ENCODE measurements at places on chromosomes 6 and 20.
A peak's percentile ranks its signal among the peaks of the same experiment; 100 is the strongest.

DNA sequence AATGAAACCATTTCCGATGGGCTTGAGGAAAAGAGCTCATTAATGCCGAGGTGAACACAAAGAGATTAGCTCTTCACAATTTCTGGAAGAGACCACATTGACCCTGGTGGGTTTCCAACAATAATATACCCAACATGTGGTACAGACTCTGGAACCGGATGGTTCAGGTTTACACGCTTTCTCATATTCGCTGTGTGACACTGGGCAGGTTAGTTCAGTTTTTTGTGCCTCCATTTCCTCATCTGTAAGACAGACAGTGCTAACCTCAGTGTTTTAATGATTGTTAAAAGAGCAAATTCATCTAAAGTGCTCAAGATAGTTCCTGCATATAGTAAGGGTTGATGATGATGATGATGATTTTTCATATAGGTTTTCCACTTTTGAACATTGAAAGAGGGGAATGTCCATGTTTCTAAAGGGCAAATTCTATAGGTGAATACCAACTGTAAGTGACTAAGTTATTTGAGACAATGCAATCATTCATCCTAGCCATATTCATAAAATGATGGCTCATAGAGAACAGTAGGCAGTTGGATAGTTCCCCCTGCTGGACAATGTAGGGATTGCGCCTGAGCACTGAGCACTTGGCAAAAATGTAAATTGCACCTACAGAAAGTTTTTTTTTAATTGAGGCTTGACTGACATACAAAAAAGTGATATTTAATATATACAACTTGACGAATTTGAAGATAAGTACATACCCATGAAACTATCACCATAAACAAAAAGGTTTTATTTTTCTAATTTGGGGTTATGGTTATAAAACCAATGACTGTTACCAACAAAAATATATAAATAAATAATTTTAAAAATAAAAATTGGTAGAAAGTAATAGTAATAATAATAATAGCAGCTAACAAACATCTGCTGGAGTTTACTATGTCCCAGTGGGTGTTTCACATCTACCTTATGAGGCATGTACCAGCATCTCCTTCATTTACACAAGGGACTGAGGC lies 2.1 kb upstream of the PERP start:
- peak; percentile 84 for DNase-seq

- DNase-seq: peak; percentile 71
Observed at GRCh38 chr6:157323966-157324300, 614 bp upstream of the TMEM242 start.

DNA sequence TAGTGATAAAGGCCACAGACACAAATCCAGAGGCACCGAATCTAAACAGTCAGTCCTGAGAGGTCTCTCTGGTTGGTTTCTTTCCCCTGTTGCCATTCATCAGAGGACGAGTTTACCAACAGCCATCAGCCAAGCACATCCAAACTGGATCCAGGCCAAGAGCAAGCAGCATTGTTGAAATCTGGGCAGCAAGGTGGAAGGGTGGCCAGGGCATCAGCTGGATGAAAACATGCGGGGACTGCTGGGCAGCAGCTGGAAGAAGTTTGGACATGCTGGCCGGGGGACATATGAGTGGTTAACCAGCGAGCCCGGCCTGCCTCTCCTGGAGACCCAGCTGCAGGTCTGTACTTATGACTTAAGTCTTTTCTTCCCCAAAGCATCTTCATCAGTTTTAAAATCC lies at the start of gene SMIM28:
Gene SMIM28 (plus strand): TSS at position 62 of the 400 bp plus-strand sequence. CDS start 168 bp downstream, at position 230.
- no peak for DNase-seq

- DNase-seq: no peak
Observed at GRCh38 chr6:145241039-145241438, 494.3 kb downstream of the EPM2A start.

- DNase-seq: no peak
Observed at GRCh38 chr20:52054123-52054522, 137.5 kb downstream of the ZFP64 start.

DNA sequence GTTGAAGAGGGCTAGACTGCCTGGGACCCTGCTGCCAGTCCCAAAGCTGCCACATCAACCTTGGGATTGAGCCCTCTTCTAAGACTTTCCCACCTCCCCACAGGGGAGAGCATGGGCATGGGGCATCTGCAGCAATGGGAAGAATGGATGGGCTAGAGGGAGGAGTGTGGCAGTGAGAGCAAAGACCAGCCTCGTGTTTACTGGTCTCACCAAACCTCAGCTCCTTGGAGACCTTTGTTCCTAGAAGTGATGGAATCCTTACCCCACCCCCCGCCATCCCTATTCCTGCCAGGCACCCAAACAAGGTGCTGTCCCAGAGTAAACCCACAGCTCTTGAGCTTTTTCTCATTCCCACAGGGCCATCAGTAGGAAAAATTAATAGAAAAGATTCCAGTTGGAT lies 20.0 kb upstream of the ARMC12 start:
- no peak for DNase-seq

- no peak for DNase-seq
Observed at GRCh38 chr6:156618600-156619205, 158.5 kb upstream of the ARID1B start.

DNA sequence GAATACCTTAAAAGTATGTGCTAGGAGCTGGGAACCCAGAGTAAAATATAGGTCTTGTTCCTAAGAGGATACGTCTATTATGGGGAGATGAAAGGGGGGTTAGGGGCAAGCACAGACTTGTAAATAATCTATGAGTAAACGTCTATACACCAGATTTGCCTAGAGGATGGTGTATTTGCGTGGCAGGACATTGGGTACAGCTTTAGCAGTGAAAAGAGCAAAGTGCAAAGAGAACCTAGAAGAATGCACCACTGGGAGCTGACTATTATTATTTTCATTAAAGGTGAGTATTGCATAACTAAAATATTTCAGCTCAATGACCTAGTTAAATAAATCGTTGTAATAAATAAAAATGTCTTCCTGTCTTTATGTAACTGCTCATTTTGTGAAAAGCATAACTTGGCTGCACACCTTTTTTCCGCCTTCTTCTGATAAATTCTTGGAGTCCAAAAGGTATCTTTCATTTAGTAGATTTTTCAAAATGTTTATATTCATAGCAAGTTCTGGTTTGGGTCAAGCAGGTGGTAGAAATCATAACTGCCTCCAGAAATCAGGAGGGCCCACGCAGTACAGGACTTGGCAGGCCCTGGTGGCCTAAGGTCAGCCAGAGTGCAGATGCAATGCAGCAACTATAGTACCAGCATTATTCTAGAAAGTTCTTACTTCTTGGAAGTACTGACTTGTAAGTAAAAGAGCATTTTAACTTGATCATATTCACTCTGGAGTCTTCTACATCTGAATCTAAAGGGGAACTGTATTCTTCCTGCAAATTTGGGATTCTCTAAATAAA lies 357.2 kb downstream of the PLCB1 start:
- DNase-seq: no peak

- no peak for DNase-seq
Observed at GRCh38 chr6:36840432-36841403, 1.5 kb upstream of the CPNE5 start.

DNA sequence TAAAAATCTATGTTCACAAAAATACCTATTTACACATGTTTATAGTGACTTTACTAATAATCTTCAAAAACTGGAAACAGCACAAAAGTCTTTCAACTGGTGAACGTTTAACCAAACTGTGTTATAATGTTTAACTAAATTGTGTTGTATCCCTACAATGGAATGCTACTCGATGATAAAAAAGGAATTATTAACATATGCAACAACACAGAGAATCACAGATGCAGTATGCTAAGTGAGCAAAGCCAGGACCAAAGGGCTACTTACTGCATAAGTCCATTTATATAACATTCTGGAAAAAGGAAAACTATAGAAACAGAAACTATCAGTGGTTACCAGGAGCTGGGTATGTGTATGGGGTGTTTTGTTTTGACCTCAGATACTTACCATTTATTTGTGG lies 602.2 kb upstream of the BTBD3 start:
- DNase-seq: no peak

GRCh38 chr6:105087571-105088211 lies 92.1 kb downstream of the POPDC3 start:
- DNase-seq: peak; percentile 62

GRCh38 chr6:8382434-8382833 lies 52.9 kb downstream of the SLC35B3 start:
- DNase-seq: no peak

DNA sequence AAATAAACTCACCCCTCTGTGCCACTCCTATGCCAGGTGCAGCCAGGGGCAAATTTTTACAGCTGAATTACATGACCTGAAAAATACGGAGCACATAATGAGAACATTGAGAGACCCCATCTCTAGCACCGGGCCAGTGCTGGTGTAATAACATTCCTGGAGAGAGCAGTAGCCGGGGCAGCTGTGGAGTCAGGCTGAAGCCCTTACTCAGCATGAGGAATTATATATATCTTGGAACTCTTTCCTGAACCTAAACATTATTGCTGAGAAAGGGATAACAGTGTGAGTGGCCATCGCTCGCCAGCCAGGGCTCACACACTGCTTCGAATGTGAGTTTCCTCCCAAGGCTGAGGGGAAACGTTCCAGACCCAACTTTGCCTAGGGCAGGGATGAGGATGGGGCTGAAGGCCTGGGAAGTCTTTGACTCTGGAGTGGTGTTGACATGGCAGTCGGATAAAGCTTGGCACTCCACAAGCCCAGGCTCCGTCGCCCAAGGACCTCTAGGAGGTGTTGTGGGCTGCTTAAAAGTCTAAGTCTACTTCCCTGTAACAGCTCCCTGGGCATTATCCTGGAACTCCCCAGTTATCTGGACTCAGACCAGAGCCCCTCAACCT lies 269.8 kb downstream of the CDC5L start:
- DNase-seq: no peak

DNA sequence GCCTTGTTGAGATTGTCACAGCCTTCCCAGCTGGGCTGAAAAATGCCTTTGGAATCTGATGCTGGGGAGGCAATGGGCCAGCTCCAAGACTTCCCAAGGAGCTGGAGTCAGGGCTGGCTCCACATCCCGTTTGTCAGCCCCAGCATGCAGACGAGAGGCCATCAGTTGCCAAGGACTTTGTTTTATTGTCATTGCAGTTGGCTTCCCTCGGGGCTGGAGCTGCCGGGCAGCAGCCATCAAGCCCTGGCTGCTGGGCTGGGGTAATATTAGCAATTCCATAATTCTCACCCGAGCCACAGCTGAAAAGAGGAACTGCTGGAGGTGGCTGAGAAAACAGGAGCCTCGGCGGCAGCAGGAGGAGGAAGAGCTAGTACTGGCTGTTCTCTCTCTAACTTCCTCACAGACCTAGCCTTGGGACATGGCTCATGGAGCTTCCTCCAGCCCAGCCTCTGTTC lies 182.5 kb downstream of the CDC5L start:
- peak; percentile 84 for DNase-seq

DNA sequence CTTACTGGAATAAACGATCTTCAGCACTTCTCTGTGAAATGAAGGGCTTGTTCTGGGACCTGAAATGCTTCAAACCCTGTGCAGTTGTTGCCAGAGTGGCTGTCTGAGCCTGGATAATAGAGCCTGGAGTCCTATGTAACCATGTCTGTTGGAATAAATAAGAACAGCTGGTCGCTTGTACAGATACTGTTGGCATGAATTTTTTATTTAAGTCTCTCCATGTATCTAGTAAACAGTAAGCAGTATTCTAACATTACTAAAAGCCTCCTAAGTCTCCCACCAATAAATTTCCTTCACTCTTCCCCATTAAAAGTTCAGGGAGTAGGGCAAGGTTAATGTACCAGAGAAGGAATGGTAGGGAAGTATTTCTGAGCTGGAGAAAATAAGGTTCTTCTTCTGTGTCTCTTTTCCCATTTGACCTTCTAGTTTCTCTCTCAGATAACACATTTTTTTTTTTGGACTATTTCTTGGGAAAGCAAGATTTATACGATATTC lies 227.5 kb downstream of the PRL start:
- no peak for DNase-seq

DNA sequence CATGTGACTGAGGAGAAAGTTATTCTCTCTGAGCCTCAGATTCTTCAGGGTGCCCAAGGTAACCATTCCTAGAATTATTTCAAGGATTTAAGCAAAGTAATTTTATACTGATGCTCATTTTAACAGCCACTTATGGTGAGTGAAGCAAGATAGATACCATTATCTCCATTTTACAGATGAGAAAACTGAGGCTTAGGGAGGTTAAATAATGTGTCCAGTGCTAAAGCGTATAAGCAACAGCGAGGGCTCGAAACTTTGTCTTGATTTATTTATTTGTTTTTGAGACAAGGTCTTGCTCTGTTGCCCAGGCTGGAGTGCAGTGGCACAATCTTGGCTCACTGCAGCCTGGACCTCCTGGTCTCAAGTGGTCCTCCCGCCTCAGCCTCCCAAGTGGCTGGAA lies 53.6 kb downstream of the FOXF2 start:
- DNase-seq: no peak

DNA sequence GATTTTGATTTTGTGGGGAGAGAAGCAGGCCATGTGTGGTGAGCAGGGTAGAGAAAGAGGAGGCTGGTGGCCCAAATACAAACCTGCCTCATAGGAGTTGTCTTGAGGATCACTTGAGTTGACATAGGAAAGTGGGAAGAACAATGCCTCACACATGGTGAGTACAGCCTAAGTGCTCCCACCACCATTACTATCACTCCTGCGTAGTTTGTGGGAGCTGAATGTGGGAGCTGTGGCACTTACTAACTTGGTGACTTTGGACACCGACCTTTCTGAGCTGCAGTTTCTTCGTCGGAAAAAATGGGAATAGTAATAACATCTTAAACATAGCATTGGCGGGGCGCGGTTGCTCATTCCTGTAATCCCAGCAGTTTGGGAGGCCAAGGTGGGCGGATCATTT lies 25.5 kb upstream of the SERINC3 start:
- DNase-seq: no peak

- no peak for DNase-seq
Observed at GRCh38 chr6:152723398-152723797, 25.7 kb downstream of the MYCT1 start.

- peak; percentile 15 for DNase-seq
Observed at GRCh38 chr20:46900086-46900485, 5.4 kb downstream of the EYA2 start.

GRCh38 chr20:21090111-21090618 lies 16.0 kb downstream of the LINC00237 start:
- DNase-seq: peak; percentile 80

- no peak for DNase-seq
Observed at GRCh38 chr6:105681061-105681460, 278.2 kb upstream of the PREP start.

- peak; percentile 32 for DNase-seq
Observed at GRCh38 chr6:122033564-122034181, 365.8 kb upstream of the HSF2 start.

GRCh38 chr6:21808551-21809242 lies 215.1 kb downstream of the SOX4 start:
- DNase-seq: no peak

DNA sequence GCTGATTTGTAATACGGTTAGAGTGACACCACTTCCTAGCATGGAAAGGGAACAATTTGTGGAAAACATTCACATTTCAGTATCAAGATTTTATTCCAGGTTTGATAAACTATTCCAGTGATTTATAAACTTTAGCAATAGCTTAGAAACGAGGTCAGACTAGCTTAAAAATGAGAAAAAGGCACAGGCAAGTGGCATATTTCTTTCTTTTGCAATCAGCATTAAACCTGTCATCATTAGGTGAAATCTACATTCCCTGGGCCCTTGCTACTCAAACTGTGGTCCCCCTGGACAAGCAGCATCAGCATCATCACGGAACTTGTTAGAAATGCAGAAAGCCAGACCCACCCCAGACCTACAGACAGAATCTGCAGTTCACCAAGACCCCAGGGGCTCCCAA lies 29.9 kb downstream of the TBC1D7 start:
- no peak for DNase-seq
